ENCODE measurements at places on chromosomes 7 and 10.

GRCh38 chr10:62025134-62025794 is 123.8 kb downstream of the ARID5B start:
- no peak for DNase-seq

GRCh38 chr7:66330961-66331360 is 125.8 kb downstream of the TPST1 start:
- DNase-seq = no peak

- DNase-seq = no peak
Measured at GRCh38 chr10:104835422-104835821, 194.3 kb downstream of the SORCS3 start.

- DNase-seq = peak; percentile 25
Measured at GRCh38 chr7:90931986-90932916, 332.0 kb upstream of the FZD1 start.

GRCh38 chr10:90865401-90865800 is 6.4 kb upstream of the RPP30 start:
- peak; percentile 35 for DNase-seq

DNA sequence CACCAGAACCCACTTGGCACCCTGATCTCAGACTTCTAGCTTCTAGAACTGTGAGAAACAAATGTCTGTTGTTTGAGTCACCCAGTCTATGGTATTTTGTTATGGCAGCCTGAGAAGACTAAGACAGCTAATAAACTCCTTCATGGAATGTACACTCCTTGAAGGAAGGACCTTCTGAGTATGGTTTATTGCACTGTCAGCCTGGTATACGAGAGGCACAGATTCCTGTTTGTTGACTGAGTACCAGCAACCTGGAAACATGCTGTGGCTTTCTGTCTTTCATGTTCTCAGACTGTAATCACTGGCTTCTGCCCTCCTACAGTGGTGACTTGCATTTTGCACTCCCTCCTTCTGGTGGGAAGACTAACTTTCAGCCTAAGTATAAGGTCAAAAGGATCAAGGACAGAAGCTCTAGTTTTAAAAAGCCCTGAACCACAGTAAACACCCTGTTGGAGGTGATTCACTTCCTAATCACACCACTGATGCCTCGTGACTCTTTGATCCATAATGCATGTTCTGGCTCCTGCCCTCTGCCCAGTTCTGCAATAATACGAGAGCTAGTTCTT is 319.0 kb upstream of the NPSR1 start:
- peak; percentile 25 for DNase-seq

DNA sequence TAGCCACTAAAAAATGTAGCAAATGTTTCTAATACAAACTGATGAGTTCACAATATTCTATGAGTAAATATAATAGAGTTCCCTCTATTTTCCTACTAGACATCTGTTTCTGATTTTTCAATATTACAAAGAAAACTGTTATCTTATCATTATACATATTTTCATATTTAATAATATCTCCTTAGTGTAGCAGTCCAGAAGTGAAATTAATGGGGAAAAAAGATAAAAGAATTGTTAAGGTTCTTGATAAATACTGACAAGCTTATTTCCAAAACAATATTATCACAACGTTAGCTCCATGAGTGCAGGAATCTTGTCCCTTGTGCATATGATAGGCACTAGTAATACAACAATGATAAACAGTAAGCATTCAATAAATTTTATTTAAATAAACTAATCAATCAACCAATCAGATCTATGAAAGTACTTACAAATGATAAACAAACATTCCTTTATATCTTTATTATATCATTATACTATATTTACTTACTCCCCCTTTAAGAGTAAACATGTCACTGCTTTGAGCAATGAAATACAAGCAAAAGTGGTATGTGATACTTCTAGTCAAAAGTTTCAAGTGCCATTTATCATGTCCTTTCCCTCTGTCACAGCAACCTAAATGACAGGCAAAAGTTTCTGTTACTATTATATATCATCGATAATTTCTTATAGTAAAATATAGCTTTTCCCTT is 103.1 kb downstream of the IMMP2L start:
- DNase-seq = no peak

DNA sequence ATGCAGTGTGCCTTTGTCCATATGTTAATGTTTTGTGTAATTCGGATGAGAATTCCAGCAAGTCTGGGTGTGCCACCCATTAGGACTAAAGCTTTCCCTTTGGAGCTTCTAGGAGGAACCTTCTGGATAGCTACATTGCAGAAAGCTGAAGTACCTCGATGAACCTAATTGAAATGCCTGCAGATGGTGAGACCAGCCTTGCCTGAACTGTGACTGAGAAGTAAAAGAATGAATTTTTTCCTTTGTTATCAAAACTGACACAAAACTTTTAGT is 31.1 kb upstream of the FBXW4 start:
- no peak for DNase-seq

GRCh38 chr10:123149162-123149567 is 1.2 kb downstream of the HMX2 start:
- DNase-seq = no peak

DNA sequence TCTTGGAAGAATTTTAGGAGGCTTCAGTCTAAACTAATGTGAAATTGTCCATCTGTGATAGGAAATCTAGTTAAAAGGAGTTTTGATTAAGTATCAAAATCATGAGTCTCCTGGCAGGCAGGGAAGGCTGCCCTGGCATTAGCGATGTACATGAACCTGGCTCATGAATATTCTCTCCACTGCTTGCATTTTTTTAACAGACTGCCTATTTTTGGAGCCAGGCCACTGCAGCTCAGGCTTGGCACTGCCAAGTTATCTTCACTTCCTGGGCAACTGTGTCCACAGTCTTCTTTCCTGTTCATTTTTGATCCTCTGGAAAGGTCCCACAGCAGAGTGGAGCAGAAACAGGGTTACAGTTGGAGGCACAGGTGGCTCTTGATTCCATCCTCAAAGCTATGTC is 7.0 kb downstream of the GPR26 start:
- DNase-seq = no peak

DNA sequence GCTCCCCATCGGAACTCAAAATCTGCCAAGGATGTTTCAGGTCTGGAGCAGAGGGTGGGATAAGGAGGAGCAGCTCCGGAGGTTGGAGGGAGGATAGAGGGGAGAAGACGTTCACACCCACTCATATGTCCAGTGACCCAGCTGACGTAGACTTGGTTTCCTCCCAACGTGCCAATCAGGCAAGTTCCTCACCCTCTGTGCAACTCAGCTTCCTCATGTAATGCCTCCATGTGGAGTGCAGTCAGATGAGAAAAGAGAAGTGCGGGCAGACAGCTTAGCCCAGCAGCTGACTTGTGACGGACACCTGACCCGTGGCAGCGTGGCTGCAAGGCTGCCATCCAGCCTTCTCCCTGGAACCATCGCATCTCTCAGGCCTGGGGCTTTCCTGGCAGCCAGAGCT is 86.8 kb downstream of the NPTX2 start:
- DNase-seq = no peak

DNA sequence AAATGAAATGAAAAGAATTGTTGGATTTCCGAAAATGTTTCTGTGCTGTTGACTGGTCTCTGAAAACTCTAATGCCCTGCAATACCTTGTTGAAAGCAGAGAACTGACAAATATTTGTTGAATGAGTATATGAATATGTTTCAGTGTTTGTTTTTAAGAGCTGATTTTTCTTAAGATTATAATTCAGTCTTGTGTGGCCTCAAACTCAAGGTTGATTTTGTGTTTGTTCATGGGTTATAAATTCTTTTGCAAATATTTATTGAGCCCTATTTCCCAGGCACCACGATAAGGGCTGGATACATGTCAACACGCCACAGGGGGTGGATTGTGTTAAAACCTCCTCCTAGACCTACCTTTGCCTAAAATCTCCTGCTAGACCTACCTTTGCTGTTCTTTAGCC is 203.9 kb upstream of the PLPP4 start:
- no peak for DNase-seq

- DNase-seq = no peak
Measured at GRCh38 chr10:1166101-1166827, 110.1 kb downstream of the WDR37 start.

DNA sequence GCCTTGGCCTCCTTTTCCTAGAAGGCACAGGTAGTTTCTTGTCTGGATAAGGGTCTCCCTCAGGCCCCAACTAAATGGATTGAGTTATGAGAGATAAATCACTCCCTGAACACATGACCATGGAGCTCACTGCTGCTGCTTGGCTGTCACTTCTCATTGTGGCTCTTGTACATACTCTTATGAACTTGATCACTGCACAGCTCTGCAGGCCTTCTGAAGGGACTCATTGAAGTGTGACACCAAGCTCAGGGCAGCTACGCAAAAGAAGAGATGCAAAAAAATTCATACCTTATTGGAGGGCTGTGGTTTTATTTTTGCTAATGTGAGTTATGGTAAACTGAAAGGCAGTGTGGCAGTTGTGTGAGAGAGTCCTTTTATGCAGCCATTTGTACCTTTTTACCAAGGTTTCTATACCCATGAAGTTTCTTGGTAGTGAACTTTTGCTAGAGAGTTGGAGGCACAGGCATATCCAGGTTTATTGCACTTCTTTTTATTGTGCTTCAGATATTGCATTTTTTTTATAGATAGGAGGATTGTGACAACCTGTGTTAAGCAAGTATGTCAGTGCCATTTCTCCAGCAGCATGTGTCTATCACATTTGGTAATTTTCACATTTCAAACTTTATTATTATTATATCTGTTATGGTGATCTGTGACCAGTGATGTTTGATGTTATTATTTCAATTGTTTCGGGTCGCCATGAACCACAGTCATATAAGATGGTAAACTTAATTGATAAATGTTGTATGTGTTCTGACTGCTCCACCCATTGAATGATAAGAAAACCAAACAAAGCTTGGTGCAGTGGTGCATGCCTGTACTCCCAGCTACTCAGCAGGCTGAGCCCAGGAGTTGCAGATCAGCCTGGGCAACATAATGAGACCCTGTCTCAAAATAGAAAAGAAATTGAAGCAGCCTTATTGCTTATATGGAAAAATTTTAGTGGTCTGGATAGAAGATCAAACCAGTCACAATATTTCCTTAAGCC is 100.6 kb downstream of the LRRC4 start:
- no peak for DNase-seq

GRCh38 chr7:95718577-95719410 is 53.6 kb upstream of the DYNC1I1 start:
- peak; percentile 36 for DNase-seq

DNA sequence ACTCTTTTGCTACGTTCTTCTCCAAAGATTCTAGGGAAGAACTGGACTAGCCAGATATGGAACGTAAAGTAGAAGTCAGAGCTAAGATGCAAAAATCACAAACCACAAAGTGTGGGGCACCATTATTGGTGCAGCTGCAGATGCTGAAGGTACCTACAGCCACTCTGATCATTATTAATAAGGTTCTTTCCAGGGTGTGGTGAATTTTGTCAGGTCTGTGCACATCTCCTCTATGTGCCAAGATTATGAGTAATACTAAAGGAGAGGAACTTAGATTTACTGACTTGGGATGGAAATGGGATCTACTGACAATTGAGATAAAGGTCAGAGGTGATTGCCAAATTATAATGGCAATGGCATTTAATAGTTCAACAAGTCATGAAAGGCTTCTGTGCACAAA is 148.2 kb downstream of the RAPGEF5 start:
- DNase-seq = no peak

GRCh38 chr10:85874208-85874607 is 492.4 kb downstream of the GRID1 start:
- DNase-seq = no peak

DNA sequence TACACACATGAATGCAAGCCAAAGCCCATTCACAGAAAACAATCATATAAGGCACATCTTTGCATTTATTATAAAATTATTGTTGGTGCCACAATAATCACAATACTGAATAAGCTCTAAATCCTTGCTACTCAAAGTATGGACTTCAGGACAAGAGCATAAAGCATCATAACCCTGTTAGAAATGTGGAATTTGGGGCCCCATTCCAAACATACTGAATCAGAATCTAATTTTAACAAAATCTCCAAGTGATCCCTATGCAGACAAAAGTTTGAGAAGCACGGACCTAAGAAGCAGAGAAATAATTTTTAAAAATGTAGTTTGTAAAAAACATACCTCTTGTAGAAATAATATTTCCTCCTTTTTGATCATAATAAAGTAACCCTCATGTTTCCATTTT is 199.2 kb downstream of the IMMP2L start:
- DNase-seq = peak; percentile 36

GRCh38 chr10:70163448-70163847 is 6.9 kb downstream of the SAR1A start:
- DNase-seq = no peak

GRCh38 chr10:47287805-47288204 is 12.2 kb upstream of the GDF10 start:
- no peak for DNase-seq

DNA sequence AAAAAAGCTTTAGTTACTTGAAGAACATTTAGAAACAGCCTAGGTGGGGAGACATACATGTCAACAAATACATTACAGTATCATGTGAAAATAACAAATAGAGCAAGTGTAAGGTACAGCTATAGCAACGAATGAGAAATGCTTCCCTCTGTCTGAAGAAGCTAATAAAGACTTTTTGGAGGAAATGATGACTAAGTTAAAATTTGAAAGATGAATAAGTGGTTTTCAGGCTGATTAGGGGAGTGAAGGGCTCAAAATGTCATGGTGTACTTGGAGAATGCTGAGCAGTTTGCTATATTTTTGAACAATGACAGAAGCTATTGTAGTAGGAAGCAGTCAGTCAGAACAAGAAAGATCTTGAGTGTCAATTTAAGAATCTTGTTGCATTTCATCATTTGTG is 2.8 kb upstream of the ARMC3 start:
- no peak for DNase-seq

DNA sequence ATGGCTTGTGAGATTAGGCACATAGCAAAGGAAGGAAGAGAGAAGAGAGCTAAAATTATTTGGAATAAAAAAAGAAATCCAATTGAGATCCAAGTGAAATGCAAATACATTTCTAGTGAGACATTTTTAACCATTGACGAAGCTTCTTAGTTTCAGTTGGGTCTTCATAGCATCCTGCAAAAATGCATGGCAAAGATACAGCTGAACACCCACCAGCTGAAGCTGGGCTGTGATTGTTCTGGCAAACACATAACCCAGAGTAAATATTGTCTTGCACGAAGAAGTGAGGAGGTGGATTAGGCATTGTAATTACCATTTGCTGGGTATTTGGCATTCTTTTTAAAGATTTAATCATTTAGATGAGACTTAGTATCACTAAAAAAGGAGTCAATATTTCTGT is 409.4 kb downstream of the GRM8 start:
- DNase-seq = no peak

DNA sequence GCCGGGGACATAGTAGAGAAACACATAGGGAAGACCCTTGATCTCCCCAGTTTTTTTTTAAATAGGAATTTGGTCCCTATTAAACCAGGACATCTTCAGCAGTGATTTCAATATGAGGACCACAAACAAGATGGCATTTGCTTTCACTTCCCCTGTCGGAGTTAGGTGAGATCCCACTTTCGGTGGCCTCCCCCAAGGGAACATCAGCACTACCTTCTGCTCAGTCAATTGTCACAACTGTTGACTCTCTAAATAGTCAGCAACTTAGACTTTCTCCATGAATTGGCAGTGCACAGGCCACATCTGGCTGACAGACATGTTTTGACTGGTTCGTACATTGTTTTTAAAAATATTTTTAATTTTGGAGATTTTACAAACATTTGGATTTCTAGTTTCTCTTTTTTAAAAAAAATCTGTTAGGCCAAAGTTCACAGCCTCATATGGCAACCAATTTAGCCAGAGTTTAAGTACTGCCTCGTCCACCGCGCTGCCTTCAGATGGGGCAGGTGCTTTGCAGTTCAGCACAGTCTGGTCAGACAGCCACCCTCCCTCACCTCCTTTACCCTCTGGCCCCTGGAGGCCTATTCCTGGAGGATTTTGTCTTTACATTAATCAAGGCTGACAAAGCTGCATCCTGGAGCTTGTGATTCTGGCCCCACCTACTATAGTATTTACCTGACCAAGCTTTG is 139.2 kb upstream of the PRR15 start:
- DNase-seq = no peak

- no peak for DNase-seq
Measured at GRCh38 chr10:129184196-129184595, 282.8 kb upstream of the MGMT start.

Data from astrocyte of the spinal cord (primary cell).